ENCODE measurements at places on chromosomes 7 and 10. TPM values are rescaled to one million over a fixed set of nuclear protein-coding genes. Genes with fewer than 3 reads are reported as not detected.

Gene KLF14
- 0.51 TPM for total RNA-seq

Gene ALOX5
- total RNA-seq = 1.5 TPM

Gene OR6B1
- total RNA-seq = not detected

Gene PLXDC2
- 13.9 TPM for total RNA-seq

Gene FGFR2
- 0.31 TPM for total RNA-seq

Gene IFIT1B
- not detected for total RNA-seq

Gene RELN
- total RNA-seq = not detected

Gene TMEM196
- total RNA-seq = not detected

Gene AQP1
- 149 TPM for total RNA-seq

Gene SLC26A4
- total RNA-seq = 0.09 TPM

Gene C10orf88
- total RNA-seq = 4.3 TPM

Gene PIP
- not detected for total RNA-seq

Gene CALHM1
- total RNA-seq = not detected

Gene LAMB1
- total RNA-seq = 14.5 TPM

Gene ECHDC3
- 605 TPM for total RNA-seq

Gene ADAMTS14
- 0.10 TPM for total RNA-seq

Gene LRRC18
- not detected for total RNA-seq

Gene SPRN
- total RNA-seq = not detected

Gene TMEM213
- total RNA-seq = not detected

Gene TWNK
- total RNA-seq = 9.7 TPM

Gene C7orf57
- not detected for total RNA-seq

Gene NEBL
- 2.7 TPM for total RNA-seq

Gene PLAC9
- 7.4 TPM for total RNA-seq

Gene TMEM72
- total RNA-seq = not detected

Gene TACC2
- total RNA-seq = 105 TPM

Gene TEX36
- total RNA-seq = not detected

Gene ADARB2
- total RNA-seq = 0.13 TPM

Gene NKX1-2
- not detected for total RNA-seq

Gene CYP3A7
- not detected for total RNA-seq

Gene C10orf53
- total RNA-seq = not detected
